ENCODE measurements at places on chromosomes 6 and 20.

GRCh38 chr20:20000211-20000968 is 16.8 kb upstream of the NAA20 start:
- ATAC-seq, result no peak

GRCh38 chr20:59645761-59646171 is 41.4 kb downstream of the PHACTR3 start:
- no peak for ATAC-seq

- ATAC-seq, result no peak
Measured at GRCh38 chr20:24918579-24919566, 30.2 kb upstream of the CST7 start.

DNA sequence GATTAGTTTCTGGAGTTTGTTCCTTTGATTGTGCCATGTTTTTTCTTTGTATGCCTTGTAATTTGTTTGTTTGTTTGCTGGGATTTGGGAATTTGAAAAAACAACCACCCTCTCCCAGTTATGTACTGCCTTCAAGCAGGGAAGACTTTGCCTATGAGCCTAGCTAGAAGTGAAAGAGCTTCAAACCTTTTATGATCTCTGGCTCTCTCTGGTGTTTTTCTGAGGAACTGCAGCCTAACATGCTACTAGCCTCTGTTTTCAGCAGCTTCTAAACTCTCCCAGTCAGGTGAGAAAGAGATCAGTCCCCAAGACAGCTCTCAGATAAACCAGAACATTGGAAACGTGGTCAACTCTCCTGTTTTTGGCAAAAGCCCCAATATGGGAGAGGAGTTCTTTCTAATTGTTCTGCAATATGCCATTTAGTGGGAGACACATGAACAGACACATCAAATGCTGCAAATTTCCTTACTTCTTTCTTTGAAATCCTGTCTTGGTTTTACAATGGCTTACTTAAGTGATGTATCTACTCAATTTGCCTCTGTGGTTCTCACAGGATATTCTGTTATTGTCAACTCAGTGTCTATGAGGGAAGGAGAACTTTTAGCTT is 58.9 kb upstream of the SERINC1 start:
- peak; percentile 68 for ATAC-seq

DNA sequence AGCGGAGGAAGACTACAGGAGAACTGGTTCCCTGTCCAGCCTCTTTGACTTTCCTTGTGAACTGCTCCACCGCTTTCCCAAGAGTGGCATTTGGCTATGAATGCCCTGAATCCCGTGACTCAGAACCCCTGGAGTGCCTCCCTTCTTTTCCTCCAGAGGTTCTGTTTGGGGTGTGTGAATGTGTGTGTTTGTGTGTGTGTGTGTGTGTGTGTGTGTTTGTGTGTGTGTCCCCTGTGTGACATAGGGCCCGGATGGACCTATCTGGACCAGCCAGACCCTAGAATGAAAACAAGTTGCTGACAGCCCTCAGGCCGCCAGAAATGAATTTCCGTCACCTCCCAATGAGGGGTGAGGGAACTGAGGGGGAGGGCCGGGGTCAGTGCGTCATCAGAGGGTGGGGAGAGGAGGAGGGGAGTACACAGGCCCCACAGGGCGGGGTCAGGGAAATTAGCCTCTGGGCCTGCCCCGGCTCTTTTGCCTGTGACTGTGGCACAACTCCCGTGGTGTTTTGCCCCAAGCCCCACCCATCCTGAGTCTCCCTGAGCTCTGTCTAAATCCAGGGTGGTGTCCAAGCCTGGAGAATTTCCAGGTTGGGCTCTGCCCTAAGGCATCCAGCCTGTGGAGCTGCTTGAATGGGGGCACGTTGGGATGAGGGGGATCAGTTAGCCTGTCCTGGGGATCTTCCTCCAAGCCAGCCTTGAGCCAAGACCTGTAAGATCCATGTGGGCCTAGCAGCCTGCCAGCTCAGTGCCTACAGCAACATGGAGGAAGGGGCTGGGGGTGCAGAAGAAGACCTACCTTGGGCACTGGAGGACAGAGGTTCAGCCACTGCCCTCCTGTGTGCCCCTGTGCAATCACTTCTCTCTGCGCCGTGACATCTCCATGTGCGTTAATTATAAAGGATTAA is 15.2 kb upstream of the MRPS18A start:
- ATAC-seq, result peak; percentile 69

DNA sequence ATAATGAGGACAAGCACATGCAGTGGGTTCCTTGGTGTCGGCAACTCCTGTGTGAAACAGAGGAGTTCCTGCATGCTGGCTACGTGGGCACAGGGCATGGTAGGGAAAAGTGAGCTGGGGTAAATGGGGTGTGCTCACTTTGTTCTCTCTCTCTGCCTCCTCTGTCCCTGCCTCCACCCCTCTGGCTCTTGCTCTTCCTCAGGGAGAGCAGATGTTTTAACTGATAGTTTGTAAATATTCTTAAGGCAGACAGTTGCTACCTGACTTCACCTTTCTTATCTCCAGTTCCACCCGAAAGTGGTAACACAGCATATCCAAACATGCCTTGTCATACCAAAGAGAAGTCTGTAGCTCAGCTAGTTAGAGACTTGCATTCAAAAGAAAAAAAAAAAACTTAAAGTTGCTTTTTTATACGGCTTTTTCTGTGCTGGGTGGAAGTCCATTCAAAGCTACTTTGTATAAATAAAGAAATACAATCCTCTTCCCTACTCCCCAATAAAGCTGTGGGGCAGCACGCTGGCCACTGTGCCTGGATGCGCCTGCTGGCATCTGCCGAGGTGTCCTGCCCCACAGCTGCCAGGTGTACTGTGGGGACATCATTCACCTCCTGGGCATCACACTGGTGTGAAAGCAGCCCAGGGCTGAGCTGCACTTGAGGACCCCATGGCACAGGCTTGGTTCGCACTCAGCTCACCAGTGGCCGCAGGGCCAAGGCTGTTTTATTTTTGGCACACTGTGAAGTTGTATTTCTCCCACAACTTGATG is 93.6 kb downstream of the FOXC1 start:
- ATAC-seq, result no peak

- no peak for ATAC-seq
Measured at GRCh38 chr6:28008053-28008452, 51.0 kb downstream of the OR2B6 start.

All from activated T-helper 17 cell treated with anti-CD3 and anti-CD28 coated beads, Interleukin-2, amount 50 U/mL, for 72 hours (primary cell).